Fibroblast of lung (primary cell): ENCODE measurements at places on chromosomes 2 and 18. TPM values are rescaled to one million over a fixed set of nuclear protein-coding genes. Genes with fewer than 3 reads are reported as not detected.

DNA sequence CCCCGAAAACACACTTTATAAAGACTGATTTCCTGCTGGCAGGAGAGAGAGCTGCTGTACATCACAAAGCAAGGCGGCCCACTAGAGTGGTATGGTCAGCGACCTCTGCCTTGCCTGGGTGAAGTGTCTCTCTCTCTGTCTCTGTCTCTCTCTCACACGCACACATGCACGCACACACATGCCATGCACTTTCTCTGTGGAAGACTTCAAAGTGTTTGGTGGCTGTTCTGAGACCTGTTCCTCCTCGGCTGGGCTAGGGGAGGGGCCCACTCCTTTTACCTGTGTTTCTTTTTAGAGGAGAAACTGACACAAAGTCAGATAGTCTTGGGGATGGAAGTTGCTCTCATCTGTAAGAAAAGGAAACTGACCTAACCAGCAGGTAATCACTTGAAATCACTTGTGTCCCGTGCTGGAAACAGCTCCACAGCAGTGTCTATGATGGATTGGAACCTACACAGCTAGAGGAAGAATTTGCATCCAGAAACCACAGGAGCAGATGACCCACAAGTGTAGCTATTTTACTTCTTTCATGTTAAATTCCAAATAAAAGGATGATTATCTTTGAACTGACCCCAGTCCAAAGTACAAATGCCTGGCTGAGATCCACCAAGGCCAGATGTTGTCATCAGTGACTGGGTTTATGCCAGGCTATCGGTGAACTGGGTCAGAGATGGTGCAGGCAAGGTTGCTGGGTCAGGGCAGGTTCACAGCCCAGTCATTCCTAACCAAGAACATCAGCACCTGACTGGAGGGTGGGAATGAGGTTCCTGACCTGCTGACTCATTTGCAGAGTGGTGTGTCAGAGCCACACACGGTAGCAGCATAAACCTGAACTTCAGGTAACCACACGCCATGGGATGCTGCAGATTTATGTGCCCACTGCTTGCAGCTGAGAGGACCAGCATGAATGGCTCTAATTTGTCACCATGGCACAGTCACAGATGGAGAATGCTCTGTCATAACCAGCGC lies 63.0 kb downstream of the NPAS2 start:
- DNase-seq: no peak

DNA sequence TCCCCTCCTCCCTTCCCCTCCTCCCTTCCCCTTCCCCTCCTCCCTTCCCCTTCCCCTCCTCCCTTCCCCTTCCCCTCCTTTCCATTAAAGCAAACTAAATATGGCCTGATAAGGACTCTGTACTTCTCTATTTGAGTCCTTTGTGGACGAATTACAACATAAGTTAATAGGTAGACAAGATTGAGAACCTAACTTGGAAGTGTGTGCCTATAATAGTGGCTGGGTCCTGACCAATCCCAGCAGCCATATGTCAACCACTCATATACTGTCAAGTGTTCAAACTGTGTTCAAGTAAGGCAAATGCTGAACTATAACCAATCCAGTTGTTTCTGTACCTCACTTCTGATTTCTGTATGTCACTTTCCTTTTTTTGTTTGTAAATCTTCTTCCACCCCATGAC lies 97.1 kb upstream of the RBMS1 start:
- no peak for DNase-seq

GRCh38 chr2:174729797-174730697 lies 34.2 kb downstream of the CHRNA1 start:
- peak; percentile 22 for DNase-seq

DNA sequence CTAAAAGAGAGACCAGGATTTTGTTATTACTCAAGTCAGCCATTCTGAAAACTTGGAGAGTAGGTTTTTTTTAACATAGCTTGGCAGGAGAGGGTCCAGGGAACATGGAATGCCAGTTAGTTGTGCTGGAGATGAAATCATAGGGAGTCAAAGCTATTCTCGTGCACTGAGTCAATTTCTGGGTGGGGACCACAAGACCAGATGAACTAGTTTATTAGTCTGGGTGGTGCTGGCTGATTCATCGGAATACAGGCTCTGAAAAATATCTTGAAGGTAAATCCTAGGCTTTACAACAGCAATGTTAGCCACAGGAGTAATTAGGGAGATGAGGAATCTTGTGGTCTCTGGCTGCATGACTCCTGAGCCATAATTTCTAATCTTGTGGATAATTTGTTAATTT lies 921.4 kb downstream of the TRIB2 start:
- DNase-seq: peak; percentile 26

GRCh38 chr2:28390241-28390745 lies 2.4 kb upstream of the FOSL2 start:
- DNase-seq: peak; percentile 92

The SLC5A7 gene
- not detected in 2 replicates for polyA plus RNA-seq

The SDC1 gene
- 14.6 and 45.5 TPM in 2 replicates for polyA plus RNA-seq

The TET3 gene
- polyA plus RNA-seq: 1.6 and 2.1 TPM in 2 replicates

The RAPGEF4 gene
- 0.51 and 1.4 TPM in 2 replicates for polyA plus RNA-seq

The ZC3H6 gene
- polyA plus RNA-seq: 0.85 and 1.7 TPM in 2 replicates
